Activated T-cell treated with anti-CD3 and anti-CD28 coated beads, Interleukin-2, amount 50 U/mL, for 24 hours (primary cell): ENCODE measurements at places on chromosomes 7 and 10.

DNA sequence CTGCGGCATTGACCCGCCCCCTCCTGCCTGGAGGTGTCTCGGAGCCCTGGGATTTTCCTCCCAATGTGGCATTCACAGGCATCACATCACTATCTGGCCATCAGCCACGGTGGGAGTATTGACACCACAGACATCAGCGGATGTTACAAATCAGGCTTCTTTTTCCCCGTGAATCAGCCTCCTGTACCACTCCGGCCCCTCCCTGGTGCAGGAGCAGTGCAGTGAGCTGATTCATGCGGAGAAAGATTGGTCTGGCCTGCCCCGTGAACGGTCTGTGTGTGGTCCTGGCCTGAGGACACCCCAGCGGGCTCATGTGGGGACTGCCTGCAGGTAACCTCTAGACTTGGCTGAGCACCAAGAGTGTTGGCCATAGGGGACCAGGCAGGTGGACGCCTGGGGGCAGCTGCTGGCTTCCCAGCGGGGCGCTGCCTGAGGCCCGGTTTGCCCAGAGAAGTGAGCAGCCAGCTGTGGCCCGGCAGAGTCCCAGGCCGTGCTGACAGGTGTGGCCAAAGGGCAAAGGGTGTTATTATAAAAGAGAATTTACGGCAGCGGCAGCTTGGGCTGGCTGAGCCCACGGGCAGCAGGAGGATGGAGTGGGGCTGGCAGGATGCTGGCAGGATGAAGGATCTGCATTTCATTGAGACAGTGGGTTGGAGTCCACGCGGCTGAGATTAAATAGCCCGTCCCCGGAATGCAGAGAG is 32.1 kb upstream of the GNA12 start:
- no peak for DNase-seq

DNA sequence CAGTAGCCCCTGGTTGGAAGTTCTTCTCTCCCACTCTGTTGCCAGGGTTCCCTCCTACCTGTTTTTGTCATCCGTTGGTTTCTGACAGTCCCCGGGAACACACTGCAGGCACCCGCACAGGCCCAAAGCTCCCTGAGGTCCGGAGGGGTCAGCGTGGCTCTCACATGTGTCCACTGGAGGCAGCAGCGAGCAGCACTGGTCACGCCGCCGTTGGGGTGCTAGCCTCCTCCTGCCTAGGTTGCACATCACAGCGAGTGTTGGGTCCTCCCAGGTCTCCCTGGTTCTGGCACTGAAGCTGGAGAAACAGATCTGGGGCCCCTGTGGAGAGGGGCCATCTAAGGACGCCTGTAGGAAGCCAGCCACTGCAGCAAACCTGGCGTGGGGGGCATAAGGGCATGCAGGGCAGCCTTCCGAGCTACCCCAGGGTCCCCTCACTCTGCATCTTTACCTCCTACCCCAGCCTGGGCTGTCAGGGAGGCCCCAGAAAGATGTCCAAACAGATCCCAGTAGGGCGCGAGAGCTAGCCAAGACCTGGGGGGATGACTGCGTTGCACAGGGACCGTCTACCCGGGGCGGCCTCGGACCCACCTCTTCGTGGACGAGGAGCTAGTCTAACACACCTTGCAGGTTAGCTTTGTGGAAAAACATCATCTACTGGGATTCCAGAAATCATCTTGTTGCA is 28.9 kb downstream of the LRRC27 start:
- peak; percentile 59 for DNase-seq

DNA sequence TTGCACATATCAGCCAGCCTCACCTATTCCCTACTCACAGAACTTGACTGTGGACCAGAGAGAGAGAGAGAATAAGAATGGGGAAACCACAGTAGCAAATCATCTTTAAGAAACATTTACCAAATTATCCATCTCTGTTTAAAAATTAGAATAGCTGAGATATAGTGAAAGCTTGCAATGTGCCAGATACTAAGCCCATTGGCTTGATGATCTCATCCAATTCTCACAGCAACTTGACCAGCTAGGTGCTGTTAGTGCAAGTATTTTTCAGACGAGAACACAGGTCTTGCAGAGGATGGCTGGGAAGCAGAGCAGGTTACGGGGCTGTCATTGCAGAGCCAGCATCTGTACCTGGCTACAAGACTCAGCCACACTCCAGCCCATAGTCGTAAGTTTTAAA is 50.9 kb downstream of the KLF6 start:
- no peak for DNase-seq

GRCh38 chr7:151457534-151457933 is 17.6 kb upstream of the CRYGN start:
- DNase-seq: no peak

GRCh38 chr10:955820-956217 is 24.3 kb upstream of the LARP4B start:
- no peak for DNase-seq

DNA sequence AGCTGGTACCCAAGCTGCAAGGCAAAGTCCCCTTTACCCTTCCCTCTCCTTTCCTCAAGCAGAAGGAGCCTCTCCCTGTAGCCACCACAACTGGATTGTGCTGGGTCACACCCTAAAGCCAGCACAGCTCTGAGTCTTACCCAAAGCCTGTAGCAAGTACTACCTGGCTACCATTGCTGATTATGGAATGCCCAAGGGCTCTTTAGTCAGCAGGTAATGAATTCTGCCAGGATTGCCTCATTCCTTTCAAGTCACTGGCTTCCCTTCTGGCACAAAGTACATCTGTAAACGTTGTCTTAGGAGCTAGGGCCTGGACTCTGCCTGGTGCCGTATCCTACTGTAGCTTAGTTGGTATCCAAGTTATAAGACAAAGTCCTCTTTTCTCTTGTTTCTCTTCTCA is 52.0 kb downstream of the FAS start:
- DNase-seq: no peak

DNA sequence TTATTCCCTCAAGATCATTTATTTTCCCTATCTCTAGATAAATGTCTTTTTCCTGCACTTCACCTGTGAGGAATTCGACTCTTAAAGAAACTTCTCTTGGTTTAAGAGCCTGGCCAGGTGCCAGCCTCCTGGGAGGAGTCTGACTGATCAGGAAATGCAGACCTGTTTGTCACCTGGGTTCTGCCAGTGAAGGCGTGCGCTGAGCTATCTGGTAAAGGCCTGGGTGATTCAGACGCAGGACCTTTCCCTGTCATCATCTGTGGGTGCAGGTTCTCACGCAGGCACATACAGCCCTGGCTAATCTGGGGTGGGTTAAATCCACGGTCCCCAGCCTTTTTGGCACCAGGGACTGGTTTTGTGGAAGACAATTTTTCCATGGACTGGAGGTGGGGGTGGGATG is 65.3 kb upstream of the AQP1 start:
- no peak for DNase-seq

DNA sequence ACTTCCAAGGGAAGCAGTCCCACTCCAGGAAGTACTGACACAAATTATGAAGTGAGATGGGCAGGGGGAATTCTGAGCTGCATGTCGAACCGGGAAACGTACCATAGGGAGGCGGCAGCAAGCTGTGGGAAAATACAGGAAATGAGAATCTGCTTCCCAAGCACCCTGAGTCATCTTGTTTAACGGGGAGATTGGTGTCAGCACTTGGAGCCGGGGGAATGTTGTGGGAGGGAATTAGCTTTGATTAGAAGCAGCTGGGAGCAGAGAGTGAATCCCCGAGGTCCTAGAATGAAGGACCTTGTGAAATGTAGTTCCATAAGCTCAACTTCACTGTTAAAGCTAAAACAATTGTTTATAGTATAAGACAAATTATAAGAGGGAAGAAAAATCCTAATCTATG is 141.4 kb upstream of the PRKCQ start:
- DNase-seq: no peak

GRCh38 chr7:76310102-76310957 is 7.9 kb downstream of the HSPB1 start:
- no peak for DNase-seq

DNA sequence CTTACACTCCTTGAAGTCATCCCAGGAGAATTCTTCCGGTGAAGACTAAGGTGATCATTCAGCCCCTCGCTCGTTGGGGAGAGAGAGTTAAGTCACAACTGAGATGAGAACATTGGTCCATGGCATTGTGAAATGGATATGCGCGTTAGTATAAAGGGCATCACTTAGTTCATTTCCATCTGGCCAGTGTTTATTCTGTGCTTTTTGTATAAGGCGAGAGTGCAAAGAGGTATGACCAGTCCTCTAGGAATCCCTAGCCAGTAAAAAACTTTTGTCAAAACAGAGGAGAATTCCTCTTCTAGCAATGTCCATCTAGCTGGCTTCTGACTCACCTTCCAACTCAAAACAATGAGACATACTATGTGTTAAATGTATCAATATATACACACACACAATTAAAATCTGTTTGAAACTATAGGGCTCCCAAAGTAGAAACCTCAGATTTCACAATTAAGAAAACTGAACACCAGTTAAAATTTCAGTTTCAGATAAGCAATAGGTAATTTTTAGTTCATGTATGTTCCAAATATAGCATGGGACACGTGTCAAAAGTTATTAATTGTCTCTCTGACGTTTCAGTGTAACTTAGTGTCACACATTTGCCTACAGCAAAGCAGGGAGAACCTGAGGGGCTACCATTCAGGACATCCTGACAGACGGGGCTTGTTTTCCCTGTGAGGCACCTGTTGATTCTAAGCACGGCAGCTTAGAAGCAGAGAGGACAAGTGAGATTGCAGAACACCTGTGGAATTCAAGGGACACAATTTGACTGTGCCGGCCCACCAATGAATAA is 158.9 kb downstream of the KLF6 start:
- DNase-seq: no peak

- no peak for DNase-seq
Measured at GRCh38 chr10:123004298-123004697, 4.3 kb downstream of the IKZF5 start.

DNA sequence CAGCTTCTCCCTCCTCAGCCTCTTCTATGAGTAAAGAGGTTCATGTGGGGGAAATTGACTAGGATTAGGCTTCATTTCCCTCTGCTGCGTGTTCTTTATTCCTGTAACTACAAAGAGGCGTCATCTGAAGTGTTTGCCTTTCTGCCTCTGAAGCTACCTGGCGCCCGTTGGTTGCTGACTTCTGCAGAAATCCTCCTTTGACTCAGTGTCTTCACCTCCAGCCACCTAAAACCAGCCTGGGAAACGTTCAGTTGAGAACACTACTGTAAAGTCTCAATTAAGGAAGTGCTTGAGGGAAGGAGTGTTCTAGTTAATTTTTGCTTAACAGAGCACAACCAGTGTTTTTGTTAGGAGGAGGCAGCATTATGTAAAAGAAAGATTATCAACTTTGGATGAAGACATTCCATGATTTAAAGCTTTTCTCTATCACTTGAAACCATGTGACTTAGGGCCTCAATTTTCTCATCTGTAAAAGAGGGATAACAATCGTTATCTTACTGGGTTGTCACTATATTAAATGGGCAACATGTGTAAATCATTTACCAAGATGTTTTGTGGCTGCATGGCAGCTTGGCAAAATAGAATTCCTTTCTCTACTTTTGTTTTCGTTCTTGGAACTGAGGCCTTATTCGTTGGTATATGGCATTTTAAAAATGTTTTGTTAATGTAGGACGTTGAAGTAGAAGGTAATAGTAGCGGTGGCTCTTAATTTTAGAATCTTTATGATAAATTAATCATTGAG is 642.9 kb downstream of the SDK1 start:
- DNase-seq: no peak

- no peak for DNase-seq
Measured at GRCh38 chr7:26319636-26320035, 28.0 kb downstream of the SNX10 start.

DNA sequence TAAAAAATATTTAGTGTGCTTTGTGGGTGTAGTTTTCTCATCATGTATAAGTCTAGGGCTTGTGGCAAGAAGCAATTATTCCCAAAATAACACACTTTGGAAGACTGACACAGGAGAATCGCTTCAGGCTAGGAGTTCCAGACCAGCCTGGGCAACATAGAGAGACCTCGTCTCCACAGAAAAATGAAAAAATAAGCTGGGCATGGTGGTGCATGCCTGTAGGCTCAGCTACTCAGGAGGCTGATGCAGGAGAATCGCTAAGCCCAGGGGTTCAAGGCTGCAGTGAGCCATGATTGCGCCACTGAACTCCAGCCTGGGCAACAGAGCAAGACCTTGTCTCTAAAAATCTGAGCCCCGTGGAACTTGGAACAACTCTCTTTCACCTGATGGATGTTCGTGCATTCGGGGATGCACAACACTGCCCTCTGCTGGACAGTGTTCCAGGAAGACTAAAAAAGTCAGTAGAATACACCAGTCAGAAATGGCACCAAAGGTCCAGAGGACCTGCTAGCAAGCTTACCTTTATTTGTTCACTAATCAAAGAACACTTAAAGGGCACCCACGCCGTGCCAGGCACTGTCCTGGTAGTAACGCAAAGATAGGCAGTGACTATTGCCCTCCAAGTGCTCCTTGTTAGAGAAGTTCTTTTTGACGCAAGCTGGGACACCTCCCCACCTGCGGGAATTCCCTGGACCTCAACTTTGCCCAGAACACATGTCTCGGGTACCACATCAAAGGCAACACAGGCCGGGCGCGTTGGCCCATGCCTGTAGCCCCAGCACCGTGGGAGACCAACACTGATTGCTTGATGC is 81.9 kb upstream of the CALN1 start:
- peak; percentile 50 for DNase-seq

DNA sequence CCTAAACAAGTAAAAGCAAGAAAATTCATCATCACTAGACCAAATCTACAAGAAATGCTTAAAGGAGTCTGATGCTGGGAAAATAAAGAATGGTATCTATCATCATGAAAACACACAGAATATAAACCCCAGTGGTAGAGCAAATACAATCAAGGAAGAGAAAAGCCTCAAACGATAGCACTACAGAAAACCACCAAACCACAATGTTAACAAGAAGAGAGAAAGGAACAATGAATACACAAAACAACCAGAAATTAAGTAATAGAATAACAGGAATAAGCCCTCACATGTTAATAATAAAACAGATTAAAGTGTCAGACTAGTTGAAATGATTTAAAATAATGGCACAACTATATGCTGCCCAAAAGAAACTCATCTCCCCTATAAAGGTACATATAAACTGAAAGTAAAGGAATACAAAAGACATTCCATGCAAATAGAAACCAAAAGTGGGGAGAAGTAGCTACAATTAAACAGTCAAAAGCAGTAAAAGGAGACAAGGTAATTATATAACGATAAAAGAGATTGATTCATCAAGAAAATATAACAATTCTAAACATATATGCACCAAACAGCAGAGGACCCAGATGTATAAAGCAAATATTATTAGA is 77.3 kb downstream of the JMJD1C start:
- DNase-seq: no peak
